ENCODE measurements at places on chromosomes 12 and 14.

DNA sequence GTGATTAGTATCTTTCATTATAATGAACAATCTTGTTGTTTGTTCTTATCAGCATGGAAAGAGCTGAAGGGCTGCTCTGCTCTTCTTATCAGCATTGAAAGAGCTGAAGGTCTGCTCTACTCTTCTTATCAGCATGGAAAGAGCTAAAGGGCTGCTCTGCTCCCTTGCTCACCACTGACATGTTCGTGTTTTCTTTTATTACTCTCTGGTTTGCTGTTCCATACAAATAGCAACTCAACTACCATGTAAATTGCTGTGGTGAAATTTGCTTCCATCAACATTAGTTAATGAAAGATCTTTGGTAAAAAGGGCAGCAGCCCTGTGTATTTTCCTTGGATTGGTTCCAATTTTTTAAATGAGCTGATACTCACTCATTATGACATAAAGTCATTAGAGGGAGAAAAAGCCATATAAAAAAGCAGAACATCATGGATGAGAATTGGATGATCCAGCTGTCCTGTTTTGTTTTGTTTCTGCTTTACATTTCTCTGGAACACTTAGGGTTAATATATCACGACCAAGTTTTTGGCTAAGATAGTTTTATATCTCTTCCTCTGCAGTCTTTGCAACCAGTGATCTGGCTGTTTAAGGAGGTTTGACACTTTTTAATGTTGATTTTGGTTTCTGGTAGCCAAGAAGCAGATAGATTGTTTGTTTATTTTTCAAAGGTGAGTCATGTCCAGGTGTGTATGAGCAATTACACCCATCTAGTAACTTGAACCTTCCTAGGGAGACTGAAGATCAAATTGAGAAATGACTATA is 356.6 kb downstream of the CEP128 start:
- peak; percentile 2 for DNase-seq

GRCh38 chr12:115213538-115214016 is 529.6 kb upstream of the TBX3 start:
- no peak for DNase-seq

DNA sequence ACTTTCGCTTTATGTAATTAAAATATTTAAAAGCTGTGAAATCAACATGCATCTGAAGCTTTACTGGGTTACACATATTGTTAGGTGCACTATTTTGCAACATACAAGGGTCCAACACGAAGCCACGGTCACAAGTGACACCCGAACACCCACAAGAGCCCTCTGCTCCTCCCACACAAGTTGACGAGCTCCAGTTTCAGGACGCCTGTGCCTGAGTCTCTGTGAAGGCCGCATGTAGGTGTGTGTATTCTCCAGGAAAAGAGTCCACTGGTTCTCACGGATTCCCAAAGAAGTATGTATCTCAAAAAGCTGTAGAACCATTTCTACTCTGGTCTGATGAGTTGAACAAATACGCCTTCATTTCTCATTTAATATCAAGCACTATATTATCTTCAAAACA is 12.0 kb downstream of the SLC15A4 start:
- DNase-seq = no peak

- no peak for DNase-seq
Observed at GRCh38 chr12:57240066-57240921, 10.7 kb downstream of the STAC3 start.

DNA sequence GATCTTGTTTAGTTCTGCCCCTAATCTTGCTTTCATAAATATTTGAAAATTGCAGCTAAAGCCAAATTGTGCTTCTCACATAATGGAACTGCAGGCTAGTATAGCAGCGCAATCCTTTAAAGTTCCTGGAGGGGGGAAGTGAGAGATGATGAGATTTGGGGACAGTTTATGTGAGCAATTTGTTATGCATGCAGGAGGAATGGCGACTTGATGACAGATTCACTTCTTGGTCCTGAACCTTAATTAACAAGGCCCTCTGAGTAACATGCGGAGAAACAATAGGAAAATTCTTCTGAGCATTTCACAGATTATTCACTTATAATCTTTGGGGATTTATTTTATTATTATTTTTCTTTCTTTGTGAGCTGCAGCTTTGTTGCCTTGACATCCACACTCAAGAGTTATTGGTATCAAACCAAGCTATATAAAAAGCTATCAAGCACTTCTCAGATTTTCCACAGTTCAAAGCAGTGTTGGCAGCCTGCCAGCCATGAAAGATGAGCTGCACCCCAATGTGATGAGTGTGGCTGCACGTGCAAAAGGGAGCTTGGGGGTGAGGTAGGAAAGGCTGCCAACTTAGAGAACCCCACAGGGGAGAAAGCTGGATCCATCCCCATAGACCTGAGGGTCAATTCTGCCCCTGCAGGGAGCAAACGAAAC is 1662.2 kb upstream of the FLRT2 start:
- no peak for DNase-seq

DNA sequence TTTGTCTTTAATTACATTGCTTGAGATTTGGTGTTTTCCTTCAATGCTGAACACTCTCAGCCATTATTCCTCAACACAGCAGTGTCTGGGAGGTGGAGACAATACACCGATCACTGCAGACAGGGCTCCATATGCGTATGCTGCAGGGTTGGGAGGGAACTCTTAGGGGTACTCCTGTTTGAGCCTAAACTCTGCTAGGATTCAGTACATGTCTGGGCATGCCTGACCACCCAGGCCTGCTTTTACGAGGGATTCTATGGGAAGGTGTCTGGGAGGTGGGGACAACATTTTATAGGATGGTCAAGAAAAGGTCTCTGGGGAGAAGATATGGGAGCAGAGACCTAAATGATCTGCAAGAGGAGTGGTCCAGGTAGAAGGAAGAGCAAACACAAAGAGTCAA is 34.3 kb downstream of the DHRS2 start:
- DNase-seq = no peak

DNA sequence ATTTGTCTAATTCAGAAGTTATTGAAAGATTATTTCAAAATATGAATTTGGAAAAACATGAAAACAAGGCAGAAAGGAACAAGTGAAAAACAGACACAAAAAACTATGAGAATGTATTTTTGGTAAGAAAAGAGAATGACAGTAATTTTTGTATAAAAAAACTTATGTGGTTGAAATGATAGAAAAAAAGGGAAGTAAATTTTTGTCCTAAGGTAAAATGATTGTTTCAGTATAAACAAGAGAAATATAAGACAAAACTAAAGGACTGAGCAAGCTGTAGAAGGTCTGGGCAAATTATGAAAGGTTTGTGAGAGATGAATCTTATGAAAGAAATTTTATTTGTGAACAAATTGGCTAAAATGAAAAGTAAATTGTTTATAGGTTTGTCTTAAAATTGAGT is 44.6 kb downstream of the CEP83 start:
- no peak for DNase-seq

DNA sequence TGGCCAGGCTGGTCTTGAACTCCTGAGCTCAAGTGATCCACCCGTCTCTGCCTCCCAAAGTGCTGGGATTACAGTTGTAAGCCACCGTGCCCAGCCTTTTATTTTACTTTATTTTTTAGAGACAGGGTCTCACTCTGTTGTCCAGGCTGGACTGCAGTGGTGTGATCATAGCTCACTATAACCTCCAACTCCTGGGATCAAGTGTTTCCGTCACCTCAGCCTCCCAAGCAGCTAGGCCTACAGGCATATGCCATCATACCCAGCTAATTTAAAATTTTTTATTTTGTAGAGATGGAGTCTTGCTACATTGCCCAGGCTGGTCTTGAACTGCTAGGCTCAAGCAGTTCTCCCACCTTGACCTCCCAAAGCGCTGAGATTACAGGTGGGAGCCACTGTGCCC is 3.7 kb downstream of the TPCN1 start:
- DNase-seq = no peak

DNA sequence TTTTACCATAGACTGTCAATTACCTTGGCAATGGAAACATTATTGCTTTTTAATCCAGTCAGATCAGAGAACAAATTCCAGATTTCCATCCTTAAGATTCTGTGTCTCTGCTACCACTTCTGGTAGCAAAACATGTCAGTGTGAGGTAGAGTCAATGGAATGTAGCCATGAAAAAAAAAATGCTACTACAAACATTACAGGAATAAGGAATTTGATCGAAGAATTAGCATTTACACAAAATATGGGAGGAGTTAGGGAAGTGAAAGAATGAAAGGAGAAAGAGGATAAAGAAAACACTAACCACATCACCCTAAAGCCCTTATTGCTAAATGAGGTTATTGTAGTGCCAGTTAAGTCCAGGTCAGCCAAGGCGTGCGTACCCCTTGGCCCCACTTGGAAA is 9.2 kb downstream of the MED21 start:
- no peak for DNase-seq

DNA sequence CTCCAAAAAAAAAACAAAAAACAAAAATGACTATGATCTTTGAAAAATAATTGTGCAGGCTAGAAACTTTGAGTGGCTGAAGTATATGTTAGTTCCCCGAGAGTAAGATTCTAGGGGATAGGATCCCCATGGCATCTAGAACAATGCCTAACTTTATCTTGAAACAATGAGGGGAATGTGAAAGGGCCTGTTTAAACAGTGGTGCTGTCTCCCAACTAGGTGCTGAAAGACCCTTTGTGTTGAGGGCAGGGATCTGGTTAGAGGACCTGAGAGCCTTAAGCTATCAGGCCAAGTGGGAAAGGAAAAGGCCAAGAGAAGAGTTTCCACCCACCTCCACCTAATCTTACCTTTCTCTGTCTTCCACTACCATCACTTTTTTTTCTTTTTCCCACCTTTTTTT is 6.8 kb upstream of the YLPM1 start:
- DNase-seq = no peak

GRCh38 chr14:68815298-68816182 is 22.7 kb upstream of the ZFP36L1 start:
- no peak for DNase-seq

- DNase-seq = no peak
Observed at GRCh38 chr14:36997843-36998242, 174.6 kb downstream of the SLC25A21 start.

GRCh38 chr14:36221112-36221511 is 44.6 kb upstream of the PTCSC3 start:
- DNase-seq = no peak

- DNase-seq = peak; percentile 98
Observed at GRCh38 chr14:51554339-51554920, 97.3 kb upstream of the FRMD6 start.

GRCh38 chr12:91275321-91275720 is 92.7 kb upstream of the DCN start:
- no peak for DNase-seq

DNA sequence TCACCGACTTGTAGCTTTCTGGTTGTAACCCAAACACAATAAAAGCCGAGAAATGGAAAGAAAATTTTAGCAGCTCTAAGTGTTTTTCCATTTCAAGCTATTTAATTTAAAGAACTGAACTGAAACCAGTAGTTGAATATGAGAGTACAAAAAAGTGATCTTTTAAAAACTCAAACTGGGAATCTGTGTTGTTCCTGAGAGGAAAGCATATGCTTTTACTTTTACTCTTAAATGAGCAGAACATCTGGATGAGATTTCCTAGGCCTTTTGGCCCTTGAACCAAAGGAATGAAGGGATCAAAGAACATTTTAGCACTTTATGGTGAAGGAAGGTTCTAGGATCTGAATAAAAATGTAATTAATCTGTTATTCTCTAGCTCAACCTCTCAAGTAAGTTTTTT is 1.3 kb downstream of the KERA start:
- DNase-seq = no peak

GRCh38 chr14:35861204-35861868 is 35.2 kb downstream of the BRMS1L start:
- DNase-seq = no peak

- DNase-seq = no peak
Observed at GRCh38 chr12:10554756-10555481, 49.2 kb downstream of the EIF2S3B start.

- DNase-seq = no peak
Observed at GRCh38 chr12:25550186-25550585, 2.9 kb downstream of the LMNTD1 start.

- DNase-seq = no peak
Observed at GRCh38 chr12:70059373-70059772, 183.9 kb upstream of the CNOT2 start.

- DNase-seq = no peak
Observed at GRCh38 chr14:87175175-87175574, 817.8 kb downstream of the GALC start.

DNA sequence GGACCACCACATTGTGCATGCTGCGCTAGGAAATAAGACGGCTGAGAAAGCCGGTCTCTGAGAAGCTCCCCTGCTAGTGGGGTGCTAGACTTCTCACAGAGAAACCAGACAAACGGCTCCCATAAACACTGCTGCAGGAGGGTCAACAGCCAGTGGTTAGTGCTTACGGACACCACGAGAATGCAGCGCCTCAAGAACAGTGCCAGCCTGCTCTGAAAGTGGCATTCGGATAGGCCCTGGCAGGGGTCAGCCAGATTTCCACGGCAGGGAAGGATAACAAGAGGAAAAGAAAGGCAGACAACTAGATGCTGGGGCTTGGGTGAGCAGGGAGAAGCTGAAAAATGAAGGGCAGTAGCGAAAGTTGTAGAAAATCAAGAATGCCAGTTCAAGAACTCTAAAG is 26.4 kb downstream of the PPTC7 start:
- DNase-seq = no peak

GRCh38 chr12:49939307-49939706 is 11.2 kb upstream of the AQP2 start:
- DNase-seq = no peak

- no peak for DNase-seq
Observed at GRCh38 chr14:23432102-23432925, 3.1 kb downstream of the MYH7 start.

DNA sequence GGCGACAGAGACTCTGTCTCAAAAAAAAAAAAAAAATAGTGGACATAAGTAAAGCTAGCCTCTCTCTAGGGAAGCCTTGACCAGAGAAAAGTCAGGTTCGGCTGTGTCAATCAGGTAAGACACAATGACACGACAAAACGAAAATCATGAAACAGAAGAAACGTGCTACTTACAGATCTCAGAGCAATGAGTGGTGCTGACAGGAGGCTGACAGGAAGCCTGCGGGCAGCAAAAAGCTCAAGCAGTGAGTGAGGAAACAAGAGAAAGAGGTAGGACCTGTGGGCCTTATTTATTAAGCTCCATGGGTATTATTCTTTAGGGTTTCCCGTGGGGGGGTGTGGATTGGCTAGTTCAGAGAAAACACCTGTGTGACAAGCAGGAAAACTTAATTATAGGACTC is 363.1 kb downstream of the KCNH5 start:
- no peak for DNase-seq

- no peak for DNase-seq
Observed at GRCh38 chr14:69117020-69117767, 35.7 kb downstream of the DCAF5 start.

DNA sequence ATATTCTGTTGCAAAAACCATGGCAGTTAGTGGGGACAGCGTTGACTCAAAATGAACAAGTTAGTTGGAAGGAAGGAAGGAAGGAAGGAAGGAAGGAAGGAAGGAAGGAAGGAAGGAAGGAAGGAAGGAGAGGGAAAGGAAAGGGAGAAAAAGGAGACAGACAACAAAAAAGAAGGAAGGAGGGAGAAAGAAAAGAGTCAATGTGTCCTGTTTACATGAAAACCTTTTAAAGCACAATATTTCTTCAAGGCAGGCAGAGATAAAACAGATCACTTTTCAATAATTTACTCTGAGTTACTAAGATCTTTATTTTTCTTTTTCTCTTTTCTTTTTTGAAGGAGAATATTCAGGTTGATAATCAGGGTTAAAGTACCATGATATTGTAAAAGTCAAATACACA is 99.4 kb downstream of the CCER1 start:
- DNase-seq = no peak
